H1 (cell line): ENCODE measurements at places on chromosomes 4 and X. TPM values are rescaled to one million over a fixed set of nuclear protein-coding genes. Genes with fewer than 3 reads are reported as not detected.
A peak's percentile ranks its signal among the peaks of the same experiment; 100 is the strongest.

GRCh38 chrX:9785254-9785943, 830 bp upstream of the SHROOM2 start:
- H3K4me3 ChIP-seq: peak overlapping the region; percentile 40
- no peak for DNase-seq
- no peaks in the 10 kb centered on the region for H3K27me3 ChIP-seq
- H3K4me1 ChIP-seq: peaks cover 6% of the 10 kb centered on the region

DNA sequence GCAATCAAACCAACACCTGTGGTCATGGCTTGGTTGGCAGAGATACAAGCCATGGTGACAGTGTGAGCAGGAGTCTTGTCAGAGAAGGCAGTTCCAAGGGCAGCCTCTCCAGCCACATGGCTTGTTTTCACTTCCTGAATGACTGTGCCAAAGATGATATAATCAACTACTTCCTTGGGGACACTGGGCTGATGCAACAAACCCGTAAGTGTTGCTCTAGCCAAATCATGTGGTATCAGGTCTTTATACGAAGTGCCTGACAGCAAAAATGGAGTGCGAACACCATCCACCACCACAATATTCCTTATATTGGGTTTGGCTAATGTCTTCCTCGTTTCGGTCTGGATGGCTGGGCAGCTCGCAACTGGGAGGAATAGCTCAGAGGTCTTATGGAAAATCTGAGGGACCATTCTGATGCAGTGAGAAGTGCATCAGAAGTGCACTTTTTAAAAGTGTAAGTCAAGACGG, 922.0 kb downstream of the NLGN4X start:
- H3K4me1 ChIP-seq: no peaks in the 10 kb centered on the region
- no peaks in the 10 kb centered on the region for H3K36me3 ChIP-seq
- H3K4me3 ChIP-seq: no peak overlapping the region
- H3K27me3 ChIP-seq: no peaks in the 10 kb centered on the region
- H3K27ac ChIP-seq: no peak overlapping the region
- no peak for DNase-seq

GRCh38 chr4:155017426-155017825, 191.0 kb upstream of the NPY2R start:
- no peak for DNase-seq
- no peaks in the 10 kb centered on the region for H3K36me3 ChIP-seq
- no peak overlapping the region for H3K4me3 ChIP-seq
- H3K4me1 ChIP-seq: no peaks in the 10 kb centered on the region
- H3K27ac ChIP-seq: no peak overlapping the region

- DNase-seq: no peak
- no peaks in the 10 kb centered on the region for H3K36me3 ChIP-seq
- H3K4me1 ChIP-seq: no peaks in the 10 kb centered on the region
- H3K27me3 ChIP-seq: peaks cover 7% of the 10 kb centered on the region
- no peak overlapping the region for H3K4me3 ChIP-seq
Observed at GRCh38 chrX:37690119-37690518, 4.5 kb downstream of the XK start.

DNA sequence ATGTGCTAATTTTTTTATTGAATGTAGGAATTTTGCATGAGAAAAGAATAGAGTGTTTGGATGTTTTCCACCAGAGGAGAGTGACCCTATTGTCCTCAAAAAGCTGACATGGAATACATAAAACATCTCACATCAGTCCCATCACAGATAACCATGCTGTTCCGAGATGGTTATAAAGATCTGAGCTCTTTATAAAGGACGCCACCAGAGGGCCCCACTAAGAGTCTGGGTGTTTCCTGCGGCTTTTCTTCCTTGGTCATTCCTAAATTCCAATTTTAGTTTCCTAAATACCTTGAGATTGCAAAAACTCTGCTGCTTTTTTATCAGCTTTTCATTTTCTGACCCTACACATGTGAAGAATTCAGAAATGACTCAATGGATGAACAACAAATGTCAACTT, 504.5 kb upstream of the FRG1 start:
- no peak overlapping the region for H3K4me3 ChIP-seq
- no peak overlapping the region for H3K27ac ChIP-seq
- H3K4me1 ChIP-seq: no peaks in the 10 kb centered on the region
- no peaks in the 10 kb centered on the region for H3K36me3 ChIP-seq

GRCh38 chr4:139794158-139794954, 128.7 kb downstream of the MGST2 start:
- no peaks in the 10 kb centered on the region for H3K36me3 ChIP-seq
- H3K27ac ChIP-seq: no peak overlapping the region
- DNase-seq: no peak
- no peaks in the 10 kb centered on the region for H3K27me3 ChIP-seq
- H3K4me3 ChIP-seq: no peak overlapping the region

- H3K27me3 ChIP-seq: no peaks in the 10 kb centered on the region
- no peaks in the 10 kb centered on the region for H3K4me1 ChIP-seq
- no peak overlapping the region for H3K27ac ChIP-seq
- H3K4me3 ChIP-seq: no peak overlapping the region
- DNase-seq: peak; percentile 29
Observed at GRCh38 chr4:9762823-9763475, 18.5 kb upstream of the DRD5 start.

DNA sequence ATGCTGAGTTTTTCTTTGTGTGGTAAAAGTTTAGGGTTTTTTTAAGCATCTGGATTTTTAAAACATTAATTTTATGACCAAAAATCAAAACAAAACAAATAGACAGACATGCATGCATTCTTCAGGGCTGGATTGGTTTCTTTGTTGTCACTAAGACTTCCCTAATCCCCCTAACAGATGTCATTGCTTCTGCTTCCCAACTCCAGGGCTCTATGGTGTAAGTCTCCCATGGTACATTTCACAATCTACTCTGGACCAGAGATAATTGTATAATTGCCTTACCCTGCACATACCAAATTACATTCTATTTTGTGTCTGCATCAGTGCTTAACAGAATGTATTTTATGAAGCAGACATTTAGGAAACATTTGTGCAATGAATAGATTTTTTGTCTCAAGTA, 529.1 kb upstream of the SMIM31 start:
- no peaks in the 10 kb centered on the region for H3K36me3 ChIP-seq
- no peak overlapping the region for H3K4me3 ChIP-seq
- no peaks in the 10 kb centered on the region for H3K4me1 ChIP-seq
- no peak for DNase-seq

DNA sequence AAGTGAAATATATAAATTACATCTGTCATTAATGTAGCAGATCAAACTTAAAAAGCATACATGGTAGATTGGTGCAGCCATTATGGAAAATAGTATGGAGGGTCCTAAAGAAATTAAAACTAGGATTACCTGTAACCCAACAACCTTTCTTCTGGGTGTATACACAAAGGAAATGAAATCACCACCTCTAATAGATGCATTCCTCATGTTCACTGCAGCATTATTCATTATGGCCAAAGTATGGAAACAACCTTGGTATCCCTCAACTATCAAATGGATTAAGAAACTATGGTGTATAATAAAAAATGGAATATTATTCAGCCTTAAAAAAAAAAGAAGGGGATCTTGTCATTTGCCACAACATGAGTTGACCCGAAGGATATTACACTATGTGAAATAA, 13.7 kb downstream of the WDFY3 start:
- H3K27me3 ChIP-seq: no peaks in the 10 kb centered on the region
- no peak for DNase-seq
- H3K4me3 ChIP-seq: no peak overlapping the region
- H3K27ac ChIP-seq: no peak overlapping the region
- H3K36me3 ChIP-seq: no peaks in the 10 kb centered on the region
- H3K4me1 ChIP-seq: no peaks in the 10 kb centered on the region

DNA sequence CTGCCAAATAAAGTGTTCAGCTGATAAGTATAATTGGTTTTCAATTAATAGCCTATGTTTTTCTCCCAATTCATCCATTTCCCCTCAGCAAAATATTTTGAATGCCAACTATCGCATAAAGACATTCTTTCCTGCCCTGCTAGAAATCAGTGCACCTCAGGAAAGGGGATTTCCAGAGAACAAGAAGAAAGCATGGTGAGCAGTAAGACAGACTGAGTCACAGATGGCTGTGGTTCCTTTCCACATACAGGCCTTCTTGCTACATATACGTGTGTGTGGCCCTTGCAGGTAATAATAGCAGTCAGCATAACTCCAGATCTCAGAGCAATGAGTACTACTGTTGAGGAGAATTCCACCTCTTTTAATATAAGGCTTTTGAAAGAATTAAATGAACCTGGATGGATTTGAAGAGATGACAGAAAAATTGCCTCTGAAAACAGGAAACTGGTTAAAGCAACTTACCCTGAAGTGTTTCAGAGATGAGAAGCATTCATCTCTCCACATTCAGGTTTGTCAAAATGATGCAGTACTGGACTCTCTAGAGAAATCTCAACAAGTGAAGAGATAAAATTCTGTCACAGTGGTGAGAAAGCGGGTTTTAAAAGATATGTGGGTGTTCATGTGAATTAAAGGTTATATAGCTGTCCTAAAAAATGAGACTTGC, 13.6 kb downstream of the GASK1B start:
- no peak overlapping the region for H3K27ac ChIP-seq
- no peak for DNase-seq
- no peak overlapping the region for H3K4me3 ChIP-seq
- no peaks in the 10 kb centered on the region for H3K27me3 ChIP-seq
- no peaks in the 10 kb centered on the region for H3K4me1 ChIP-seq

GRCh38 chrX:103197721-103198306, 17.1 kb upstream of the BEX4 start:
- no peaks in the 10 kb centered on the region for H3K36me3 ChIP-seq
- no peaks in the 10 kb centered on the region for H3K4me1 ChIP-seq
- H3K27ac ChIP-seq: no peak overlapping the region
- H3K4me3 ChIP-seq: no peak overlapping the region

- peaks cover 2% of the 10 kb centered on the region; the same call in 1 of the 2 replicates for H3K4me1 ChIP-seq
- peaks cover 14% of the 10 kb centered on the region for H3K27me3 ChIP-seq
- H3K36me3 ChIP-seq: no peaks in the 10 kb centered on the region
- DNase-seq: no peak
- H3K4me3 ChIP-seq: peak overlapping the region; percentile 76
- H3K27ac ChIP-seq: no peak overlapping the region
Observed at GRCh38 chr4:88457307-88458103, 586 bp downstream of the HERC5 start.

GRCh38 chrX:16855363-16856075, 14.6 kb downstream of the RBBP7 start:
- H3K4me3 ChIP-seq: no peak overlapping the region
- H3K4me1 ChIP-seq: no peaks in the 10 kb centered on the region
- H3K27me3 ChIP-seq: no peaks in the 10 kb centered on the region
- no peak for DNase-seq
- H3K36me3 ChIP-seq: peaks cover 57% of the 10 kb centered on the region
- H3K27ac ChIP-seq: no peak overlapping the region

GRCh38 chr4:40152637-40153036, 44.2 kb upstream of the RHOH start:
- H3K27ac ChIP-seq: no peak overlapping the region
- no peak overlapping the region for H3K4me3 ChIP-seq
- no peak for DNase-seq
- H3K36me3 ChIP-seq: peaks cover 17% of the 10 kb centered on the region; the same call in 1 of the 2 replicates

DNA sequence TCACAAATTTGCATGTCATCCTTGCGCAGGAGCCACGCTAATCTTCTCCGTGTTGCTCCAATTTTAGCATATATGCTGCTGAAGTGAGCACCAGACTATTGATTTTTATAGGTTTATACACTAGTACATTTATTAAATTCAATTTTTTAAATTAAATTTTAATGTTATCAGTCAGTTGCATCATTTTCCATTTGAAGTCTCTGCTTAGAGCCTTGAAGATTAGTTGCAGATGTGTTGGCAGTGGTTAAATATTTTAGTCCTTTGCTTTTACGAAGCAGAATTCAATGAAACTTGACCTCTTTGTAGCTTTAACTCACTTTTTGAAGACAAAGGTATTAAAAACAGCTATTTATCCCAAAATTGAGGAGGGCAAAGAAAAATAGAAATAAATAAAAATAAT, 16.5 kb downstream of the TRAPPC11 start:
- no peak overlapping the region for H3K4me3 ChIP-seq
- no peak overlapping the region for H3K27ac ChIP-seq
- H3K27me3 ChIP-seq: no peaks in the 10 kb centered on the region
- peaks cover 7% of the 10 kb centered on the region for H3K36me3 ChIP-seq

DNA sequence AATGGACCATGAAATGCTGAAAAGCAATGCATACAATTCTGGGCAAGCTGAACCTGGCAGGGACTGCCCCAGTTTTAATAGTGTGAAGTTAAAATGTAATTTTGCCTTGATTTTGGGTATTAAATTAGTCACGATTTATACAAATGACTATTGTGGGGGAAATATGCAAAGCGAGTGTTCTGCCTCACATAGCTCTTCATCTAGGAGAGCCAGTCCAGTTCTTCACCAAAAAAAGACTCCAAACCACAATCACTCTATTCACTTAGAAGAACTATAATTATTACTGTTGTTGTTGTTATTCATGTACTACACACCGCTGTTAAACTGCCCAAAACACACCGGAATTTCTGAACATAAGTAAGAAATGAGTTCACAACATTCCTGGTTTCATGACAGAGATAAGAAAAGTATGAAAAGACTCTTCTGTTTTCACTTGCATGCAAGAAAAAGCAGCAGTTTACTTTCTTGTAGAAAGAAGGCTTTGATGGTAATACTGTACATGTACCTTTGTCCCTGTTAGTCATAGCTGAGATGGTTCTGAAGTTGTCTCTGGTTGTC, 101.9 kb downstream of the QRFPR start:
- no peaks in the 10 kb centered on the region for H3K27me3 ChIP-seq
- H3K4me3 ChIP-seq: no peak overlapping the region
- DNase-seq: no peak
- H3K27ac ChIP-seq: no peak overlapping the region

- no peak for DNase-seq
- H3K4me3 ChIP-seq: no peak overlapping the region
- no peak overlapping the region for H3K27ac ChIP-seq
- no peaks in the 10 kb centered on the region for H3K4me1 ChIP-seq
- H3K36me3 ChIP-seq: no peaks in the 10 kb centered on the region
- H3K27me3 ChIP-seq: no peaks in the 10 kb centered on the region
Observed at GRCh38 chrX:148905400-148905799, 405.0 kb downstream of the AFF2 start.

DNA sequence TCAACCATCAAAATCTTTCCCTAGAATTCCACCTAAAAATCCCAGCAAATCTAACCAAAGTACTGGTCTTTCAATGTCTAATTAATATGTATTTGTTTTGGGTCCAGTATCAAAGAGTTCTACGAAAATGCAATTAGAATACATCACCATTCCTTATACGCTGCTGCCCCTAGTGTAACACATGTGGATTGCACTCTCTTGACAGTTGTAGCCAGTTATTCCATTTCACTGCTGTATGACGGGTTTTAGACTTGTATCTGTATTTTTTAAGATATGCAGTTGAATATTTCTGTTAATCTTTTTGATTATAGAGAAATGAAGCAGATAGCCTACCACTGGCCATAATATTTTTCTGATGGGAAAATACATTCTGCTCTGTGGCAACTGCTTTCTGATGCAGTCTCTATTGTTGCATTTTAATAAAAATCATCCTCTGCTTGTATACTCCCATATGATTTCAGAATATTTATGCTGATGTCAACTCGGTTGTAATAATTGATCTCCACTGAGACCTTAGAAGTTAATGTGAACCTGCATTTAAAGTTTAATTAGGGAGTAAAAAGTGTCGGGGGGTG, 17.1 kb upstream of the PAGE2B start:
- H3K4me3 ChIP-seq: no peak overlapping the region
- H3K27me3 ChIP-seq: no peaks in the 10 kb centered on the region
- H3K4me1 ChIP-seq: no peaks in the 10 kb centered on the region
- peak; percentile 32 for DNase-seq

WNK3 gene
- total RNA-seq: 37.1 and 37.5 TPM in 2 replicates

MAGEA10 gene
- total RNA-seq: not detected in 2 replicates

SUPT20HL1 gene
- not detected in 2 replicates for total RNA-seq

SEPSECS gene
- total RNA-seq: 4.1 and 4.4 TPM in 2 replicates

NDST3 gene
- total RNA-seq: 0.60 and 0.71 TPM in 2 replicates
